ENCODE measurements at places on chromosomes 7 and 10.

DNA sequence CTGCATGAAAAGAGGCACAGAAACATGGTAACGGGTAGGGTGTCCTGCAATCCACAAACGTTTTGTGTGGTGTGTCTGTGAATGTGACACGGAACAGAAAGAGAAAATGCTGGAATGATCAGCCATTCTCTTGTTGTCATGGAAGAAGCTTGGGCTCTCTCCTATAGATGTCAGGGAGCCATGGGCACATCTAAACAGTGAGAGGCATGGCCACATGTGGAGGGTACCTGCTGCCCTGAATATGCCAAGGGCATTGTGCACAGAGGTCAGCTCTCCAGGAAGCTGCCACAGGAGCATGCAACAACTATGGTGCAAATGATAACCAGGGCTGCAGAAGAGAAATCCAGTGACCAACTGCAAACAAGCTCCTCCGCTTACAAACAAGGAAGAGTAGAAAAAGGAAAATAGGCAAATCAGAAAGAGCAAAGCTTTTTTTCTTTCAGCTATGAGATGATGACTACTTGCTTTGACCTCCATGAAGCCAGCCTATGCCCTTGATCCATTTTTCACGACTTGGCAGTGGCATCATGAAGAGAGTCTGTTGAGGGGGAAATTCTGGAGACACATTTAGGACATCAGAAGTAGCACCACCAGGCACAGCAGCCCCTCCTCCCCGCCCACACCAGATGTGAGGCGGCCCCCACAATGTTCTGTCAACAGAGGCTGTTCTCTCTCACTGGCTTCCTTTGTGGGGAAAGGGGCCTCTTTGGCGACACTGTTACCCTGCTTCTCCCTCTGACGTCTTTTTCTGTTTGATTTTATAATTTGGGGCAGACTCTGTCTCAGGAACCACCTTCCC is 4.8 kb upstream of the PDE1C start:
- DNase-seq: no peak

DNA sequence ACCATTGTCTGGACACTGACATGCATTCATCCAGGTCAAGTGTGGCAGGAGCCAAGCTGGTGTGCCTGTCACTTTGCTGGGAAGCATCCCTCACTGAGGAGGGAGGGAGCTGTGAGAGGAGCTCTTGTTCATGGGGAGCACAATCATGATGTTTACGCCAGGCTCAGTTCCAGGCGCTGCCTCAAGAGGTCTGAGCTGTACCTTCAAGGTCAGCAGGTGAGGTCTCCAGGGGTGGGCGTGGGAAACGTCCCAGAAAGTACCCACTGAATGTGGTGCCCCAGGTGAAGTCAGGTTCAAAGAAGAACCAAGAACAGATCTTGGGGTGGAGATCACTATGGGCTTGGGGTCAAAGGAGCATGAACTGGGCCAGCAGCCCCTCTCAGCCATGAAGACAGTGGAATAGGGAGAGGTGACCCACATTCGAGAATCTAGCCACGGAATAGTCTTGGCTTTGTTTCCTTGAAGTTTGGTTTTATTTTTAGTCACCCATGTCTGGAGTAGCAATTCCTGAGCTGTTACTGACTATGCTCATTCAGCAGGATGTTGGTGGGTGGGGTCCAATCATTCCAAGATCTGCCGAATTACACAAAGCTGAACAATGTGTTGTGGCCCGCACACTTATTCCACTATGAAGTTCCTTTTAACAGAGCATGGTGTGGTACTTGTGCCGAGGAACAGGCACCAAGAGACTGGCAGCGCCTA is 29.3 kb downstream of the NPS start:
- DNase-seq: no peak

GRCh38 chr10:119539359-119539825 is 3.1 kb downstream of the RGS10 start:
- no peak for DNase-seq

DNA sequence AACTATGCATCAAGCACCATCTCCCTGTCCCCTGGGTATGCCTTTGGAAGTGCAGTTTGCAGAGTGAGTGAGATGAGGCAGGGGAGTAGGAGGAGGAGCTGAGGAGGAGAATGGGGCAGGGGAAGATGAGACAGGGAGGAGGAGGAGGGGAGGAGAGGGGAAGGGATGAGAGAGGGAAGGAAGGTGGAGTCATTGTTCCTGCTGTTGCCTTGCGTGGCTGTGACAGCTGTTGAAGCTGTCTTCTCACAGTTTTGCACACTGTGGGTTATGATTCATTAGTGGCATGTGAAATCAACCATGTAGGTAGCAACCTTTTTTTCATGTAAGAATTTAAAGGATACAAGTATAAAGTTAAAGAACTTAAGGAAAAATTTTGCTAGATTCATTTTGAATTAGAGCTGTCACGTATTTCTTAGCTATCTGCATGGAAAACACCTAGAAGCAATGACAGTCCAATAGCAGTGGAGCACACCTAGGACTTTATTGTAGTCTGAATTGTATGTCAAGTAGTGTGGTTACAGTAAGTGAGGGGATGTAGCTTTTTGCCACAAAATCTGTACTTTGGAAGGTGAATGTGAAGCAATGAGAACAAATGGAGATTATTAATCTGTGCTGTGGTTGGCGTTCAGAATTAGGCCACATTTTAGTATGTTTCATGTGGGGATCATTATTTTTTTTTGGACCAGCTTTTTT is 21.7 kb downstream of the CCM2 start:
- no peak for DNase-seq

GRCh38 chr10:18619016-18619415 is 32.4 kb downstream of the NSUN6 start:
- DNase-seq: no peak

DNA sequence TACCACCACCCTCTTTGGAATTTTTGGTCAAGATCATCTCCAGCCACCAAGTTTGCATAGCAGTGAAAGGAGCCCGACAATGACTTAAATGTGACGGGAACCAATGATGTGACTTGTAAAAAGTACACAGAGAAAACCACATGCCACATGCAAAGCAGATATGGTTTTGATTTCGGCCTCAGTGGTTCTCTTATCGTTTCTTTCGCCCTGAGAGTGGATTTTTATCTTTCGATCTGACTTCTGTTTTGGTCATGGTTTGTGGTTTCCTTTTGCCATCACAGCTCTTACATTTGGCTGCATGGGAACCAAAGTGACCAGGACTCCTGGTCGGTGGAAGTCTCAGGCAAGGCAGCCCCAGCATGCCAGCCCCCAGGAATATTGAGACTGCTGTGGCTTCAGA is 31.5 kb downstream of the TCF7L2 start:
- no peak for DNase-seq

DNA sequence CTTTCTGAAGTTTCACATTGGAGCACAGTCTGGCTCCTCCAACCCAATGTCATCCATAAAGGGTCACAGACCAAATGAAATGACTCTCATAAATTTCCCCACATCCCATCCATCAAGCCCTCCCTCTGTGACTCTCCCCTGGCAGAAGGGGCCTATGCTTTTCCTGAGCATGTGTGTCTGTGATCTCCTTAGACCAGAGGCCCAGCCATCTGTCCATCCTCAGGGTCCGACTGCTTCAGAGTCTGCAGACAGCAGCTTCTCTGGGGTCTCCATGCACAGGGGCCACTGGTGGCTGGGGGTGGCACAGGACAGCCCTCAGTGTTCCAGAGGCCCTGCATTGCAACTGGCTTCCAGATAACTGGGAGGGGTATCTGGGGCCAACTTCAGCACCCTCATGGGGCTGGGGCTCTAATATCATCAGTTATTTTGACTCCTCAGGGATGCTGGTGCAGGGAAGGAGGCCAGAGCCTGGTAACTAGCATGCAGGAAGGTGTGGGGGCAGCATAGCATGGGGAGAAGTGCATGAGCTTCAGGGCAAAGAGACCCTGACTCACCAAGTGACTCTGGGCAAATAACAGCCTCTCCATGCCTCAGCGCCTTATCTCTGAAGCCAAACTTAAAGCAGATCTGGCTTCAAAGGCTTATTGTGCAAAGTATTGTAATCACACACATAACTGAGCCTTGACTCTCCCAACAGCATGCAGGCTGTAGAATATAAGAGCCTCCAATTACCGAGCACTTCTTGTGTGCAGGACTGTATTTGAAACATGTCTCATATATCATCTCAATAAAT is 266.9 kb downstream of the GRID1 start:
- no peak for DNase-seq

GRCh38 chr10:105834261-105835059 is 1193.4 kb downstream of the SORCS3 start:
- no peak for DNase-seq

- DNase-seq: no peak
Measured at GRCh38 chr7:13179011-13179582, 491.7 kb downstream of the ARL4A start.

- no peak for DNase-seq
Measured at GRCh38 chr7:50739744-50740435, 42.8 kb downstream of the GRB10 start.

GRCh38 chr7:48454750-48455192 is 283.5 kb downstream of the ABCA13 start:
- DNase-seq: no peak

DNA sequence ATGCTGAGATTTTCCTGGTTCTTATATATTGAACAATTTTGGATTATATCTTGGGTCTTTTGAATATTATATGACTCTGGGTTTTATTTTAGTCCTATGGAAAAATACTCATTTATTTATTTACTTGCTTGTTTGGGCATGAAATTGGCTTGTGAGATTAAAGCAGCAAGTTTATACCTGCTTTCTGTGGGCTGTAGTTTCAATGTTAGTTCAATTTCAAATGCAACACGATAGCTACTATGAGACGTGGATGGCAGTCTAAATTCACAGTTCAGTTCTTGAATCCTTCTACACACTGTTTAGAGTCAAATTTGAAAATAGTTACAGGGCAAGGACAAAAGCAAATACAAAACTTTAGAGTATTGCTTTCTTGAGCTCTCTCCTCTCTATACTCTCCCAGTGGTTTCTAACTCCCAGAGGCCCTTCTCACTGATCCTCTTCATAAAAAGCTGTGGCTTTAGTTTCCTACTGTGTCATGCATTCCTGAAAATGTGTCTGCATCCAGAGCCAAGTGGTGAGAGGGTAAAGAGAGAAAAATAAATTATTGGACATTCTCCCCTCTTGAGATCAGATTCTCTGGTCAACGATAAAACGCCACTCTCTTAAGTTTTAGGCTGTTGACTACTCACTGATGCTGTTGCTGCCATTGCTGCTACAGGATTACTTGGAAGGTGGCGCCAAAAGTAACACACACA is 34.4 kb downstream of the POLR1F start:
- DNase-seq: no peak

GRCh38 chr7:36460811-36461429 is 71.3 kb downstream of the ANLN start:
- no peak for DNase-seq

- DNase-seq: no peak
Measured at GRCh38 chr10:111127081-111127848, 50.4 kb downstream of the ADRA2A start.

DNA sequence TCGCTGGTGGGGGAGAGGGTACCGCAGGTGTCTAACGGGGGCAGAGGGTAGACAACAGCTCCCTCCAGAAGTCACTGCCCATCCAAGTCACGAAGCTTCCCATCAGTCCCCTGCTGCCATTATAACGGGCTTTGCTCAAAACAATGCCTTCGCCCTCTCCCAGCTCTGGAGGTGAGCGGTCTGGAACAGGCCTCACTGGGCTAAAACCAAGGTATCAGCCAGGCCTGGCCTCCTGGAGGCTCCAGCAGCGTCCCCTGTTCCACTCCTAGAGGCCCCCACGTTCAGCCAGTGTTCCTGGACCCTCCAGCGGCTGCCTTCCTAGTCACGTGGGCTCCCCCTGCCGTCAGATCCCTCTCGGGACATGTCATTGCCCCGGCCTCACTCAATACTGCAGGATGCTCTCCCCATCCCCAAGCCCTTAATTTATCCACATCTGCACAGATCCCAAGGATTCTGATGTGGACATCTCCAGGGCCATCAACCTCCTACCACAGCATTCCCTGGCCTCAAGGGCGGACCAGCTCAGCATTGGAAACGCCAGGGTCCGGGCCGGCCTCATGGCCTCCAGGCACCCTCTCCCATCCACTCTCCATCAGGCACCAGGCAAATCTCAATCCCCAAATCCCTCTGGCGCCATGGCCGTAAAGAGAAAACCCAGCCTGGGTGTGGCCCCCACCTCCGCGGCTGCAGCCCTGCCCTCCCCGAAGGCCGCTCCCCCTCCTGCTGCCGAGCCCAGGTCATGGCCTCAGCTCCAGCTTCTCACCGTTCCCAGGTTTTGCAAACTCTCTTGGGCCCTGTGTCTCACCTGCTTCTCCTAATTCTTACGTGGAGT is 104.1 kb upstream of the FAM20C start:
- no peak for DNase-seq

DNA sequence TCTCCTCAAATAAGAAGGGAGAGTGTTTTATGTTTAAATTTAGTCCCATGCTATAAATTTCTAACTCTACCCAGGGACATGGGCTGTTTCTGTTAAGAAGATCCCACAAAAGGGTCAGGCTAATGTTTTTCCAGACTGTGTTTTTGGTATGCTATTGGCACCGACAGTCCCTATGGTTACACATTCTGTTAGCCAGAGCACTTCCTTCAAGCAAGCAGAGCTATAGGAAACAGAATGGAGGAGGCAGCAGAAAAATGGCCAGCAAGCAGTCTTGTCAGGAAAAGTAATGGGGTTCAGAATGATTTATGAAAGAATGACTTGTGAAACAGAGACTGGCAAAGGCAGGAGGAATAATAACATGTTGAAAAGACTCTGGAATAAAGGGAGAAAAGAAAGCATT is 44.8 kb upstream of the PHYHIPL start:
- DNase-seq: no peak

GRCh38 chr7:140479062-140479738 is at the start of gene MKRN1:
TSS of gene MKRN1 (minus strand) at chr7:140479505. CDS start at chr7:140479344, 161 bp downstream.
- DNase-seq: peak; percentile 67

DNA sequence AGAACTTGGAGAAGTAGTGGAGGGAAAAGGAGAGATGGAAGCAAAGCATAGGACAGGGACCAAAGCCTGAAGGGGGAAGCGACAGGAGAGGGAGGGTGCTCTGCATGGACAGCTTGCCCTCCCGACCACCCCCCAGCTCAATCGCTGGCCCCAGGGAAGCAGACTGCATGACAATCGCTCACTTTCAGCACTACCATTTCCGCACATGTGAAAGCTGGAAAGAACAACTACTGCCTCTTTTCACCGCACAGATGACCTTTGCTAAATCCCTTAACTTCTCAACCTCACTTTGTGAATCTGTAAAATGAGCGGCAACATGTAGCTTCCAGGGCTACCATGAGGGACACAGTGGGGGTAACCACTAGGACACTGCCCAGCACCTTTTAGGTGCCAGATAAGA is 17.1 kb downstream of the VOPP1 start:
- DNase-seq: no peak

- peak; percentile 55 for DNase-seq
Measured at GRCh38 chr7:131106681-131107336, 220.9 kb upstream of the MKLN1 start.

GRCh38 chr7:2580636-2581035 is 21.9 kb downstream of the IQCE start:
- no peak for DNase-seq

DNA sequence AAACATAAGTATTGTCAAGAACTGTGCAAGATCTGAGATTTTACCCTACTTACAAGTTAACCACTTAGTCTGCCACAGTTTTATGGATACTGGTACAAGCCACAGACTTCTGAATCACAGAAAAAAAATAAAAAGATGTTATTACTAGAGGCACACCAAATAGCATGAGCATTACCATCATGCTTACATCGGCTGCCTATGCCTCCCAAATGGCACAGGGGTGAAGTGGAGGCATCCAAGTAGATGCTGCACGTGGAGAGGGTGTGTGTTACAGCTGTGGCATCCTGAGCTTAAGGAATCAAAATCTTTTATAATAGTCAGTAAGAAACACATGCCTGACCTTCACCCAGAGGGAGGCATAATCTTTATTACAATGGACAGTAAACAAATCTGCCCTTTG is 207.8 kb downstream of the TFEC start:
- no peak for DNase-seq

- no peak for DNase-seq
Measured at GRCh38 chr10:18830277-18830676, 171.0 kb downstream of the ARL5B start.

All from activated naive CD4-positive, alpha-beta T cell (primary cell).